Effector CD4-positive, alpha-beta T cell (primary cell): ENCODE measurements at places on chromosomes 3 and 15.

- no peak for DNase-seq
Observed at GRCh38 chr3:34646911-34647460, 848.6 kb downstream of the PDCD6IP start.

GRCh38 chr15:51766341-51766740 lies 14.9 kb downstream of the TMOD2 start:
- DNase-seq = no peak

DNA sequence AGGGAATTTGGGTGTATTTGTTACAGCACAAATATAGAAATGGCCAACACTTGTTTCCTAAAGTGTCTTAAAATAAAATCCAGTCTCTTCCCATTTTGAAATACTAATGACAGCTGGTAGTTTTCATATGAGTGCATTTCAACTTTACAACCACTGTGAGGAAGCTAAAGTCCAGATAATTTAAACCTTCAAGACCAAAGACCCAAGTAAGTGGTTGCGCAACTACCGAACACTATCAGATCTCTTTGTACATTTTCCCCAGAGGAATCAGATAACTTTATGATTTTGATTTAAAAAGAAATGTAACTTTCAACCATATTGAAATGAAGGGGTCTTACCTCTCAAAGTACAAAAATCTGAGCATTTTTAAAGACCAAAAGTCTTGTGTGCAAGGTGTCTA lies 14.3 kb downstream of the BCL2L10 start:
- no peak for DNase-seq

- DNase-seq = no peak
Observed at GRCh38 chr3:17310983-17311382, 426.2 kb downstream of the PLCL2 start.

DNA sequence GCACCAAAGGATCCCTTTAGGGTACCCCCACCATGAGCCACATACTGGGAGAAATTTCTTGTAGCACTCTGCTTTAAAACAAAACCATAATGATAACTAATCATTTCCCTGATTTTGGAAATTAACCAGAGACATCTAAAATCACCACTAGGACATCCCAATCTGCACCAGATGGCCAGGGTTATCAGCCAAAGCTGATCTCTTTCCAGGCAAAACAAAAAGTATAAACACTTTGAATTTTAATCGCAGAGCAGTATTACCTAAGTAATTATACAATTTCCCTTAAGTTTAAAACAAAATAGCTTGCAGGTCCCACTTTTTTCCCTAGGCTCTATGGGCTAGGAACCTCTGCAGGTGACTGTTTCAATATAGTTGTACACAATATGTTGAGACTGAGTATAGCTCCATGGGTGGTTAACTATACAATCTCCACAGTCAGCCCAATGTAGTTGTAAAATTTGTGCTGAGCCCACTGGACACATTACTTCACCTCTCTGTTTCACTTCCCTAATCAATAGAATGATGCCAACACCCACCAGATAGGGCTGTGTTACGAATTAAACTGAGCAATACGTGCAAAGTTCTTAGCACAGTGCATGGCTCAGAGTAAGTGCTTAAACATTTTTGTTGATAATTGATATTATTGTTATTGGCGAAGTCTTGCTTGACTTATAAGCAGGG lies 629 bp upstream of the NOX5 start:
- DNase-seq = no peak
